ENCODE measurements at places on chromosomes 7 and 10.

DNA sequence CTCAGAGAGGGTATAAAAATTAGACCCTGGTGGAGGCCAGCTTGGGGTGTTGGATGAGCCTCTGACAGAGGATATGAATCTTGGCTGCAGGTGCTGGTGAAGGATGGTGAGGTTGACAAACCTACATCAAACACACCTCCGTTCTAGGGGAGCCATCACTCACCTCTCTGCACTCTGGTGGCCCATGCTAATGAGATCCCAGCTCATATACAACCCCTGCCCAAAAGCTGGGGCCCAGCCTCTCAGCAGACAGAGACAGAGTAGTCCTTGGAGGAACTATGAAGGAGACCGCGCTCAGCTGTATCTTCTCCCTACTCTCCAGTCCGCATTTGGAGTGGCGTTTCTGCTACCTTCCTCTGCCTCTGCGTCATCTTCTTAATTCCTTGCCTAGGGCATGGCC lies 83.1 kb upstream of the SORCS3 start:
- no peak for DNase-seq

- DNase-seq, result no peak
These were observed 95.9 kb upstream of the CCDC71L start for GRCh38 chr7:106756884-106757283.

DNA sequence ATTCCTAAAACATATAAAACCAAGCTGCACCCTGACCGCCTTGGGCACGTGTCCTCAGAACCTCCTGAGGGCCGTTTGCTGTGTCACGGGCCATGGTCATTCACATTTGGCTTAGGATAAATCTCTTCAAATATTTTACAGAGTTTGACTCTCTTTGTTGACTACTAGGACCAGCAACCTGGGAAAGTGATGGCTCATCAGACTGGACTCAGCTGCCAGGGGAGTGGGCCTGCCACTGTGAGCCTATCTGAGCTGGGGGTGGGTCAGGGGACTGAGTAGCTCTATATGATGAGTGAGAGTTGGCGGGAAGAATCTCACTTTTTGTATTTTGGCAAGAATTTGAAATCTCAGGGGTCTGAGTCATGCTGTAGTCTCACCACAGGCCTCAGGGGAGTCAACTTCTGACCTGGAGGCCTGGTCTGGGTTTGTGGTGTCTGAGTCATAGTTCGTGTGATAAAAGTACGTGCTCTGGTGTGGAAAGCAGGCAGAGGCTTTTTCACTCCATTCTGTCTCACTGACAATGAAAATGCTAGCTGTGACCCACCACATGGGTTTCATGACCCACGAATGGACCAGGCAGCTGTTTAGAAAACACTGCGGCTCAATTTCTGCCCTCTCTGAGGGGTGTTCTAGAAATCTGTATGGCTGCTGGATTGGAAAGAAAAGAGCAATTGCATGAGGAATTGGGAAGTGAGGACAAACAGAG lies 4.2 kb upstream of the UPP1 start:
- peak; percentile 87 for DNase-seq

- DNase-seq, result peak; percentile 74
These were observed 29.0 kb downstream of the GSTO2 start for GRCh38 chr10:104297697-104298660.

DNA sequence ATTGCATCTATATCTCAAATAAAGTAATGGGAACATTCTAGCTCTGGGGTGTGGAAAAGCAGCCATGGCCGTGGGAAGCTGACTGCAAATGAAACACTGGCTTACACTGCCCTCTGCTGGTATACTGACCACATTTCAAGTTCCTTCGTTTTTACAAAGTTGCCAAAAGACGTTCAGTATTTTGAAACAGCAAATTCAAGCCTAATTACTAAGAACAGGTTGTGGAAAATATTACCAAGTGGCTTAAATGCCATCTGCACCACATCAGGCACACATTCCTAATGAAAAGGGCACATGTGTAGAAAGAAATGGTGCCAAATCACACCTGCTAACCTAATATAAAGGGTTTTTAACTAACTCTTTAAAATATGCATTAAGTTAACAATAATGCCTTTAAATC lies 83.9 kb downstream of the JAZF1 start:
- DNase-seq, result peak; percentile 73

DNA sequence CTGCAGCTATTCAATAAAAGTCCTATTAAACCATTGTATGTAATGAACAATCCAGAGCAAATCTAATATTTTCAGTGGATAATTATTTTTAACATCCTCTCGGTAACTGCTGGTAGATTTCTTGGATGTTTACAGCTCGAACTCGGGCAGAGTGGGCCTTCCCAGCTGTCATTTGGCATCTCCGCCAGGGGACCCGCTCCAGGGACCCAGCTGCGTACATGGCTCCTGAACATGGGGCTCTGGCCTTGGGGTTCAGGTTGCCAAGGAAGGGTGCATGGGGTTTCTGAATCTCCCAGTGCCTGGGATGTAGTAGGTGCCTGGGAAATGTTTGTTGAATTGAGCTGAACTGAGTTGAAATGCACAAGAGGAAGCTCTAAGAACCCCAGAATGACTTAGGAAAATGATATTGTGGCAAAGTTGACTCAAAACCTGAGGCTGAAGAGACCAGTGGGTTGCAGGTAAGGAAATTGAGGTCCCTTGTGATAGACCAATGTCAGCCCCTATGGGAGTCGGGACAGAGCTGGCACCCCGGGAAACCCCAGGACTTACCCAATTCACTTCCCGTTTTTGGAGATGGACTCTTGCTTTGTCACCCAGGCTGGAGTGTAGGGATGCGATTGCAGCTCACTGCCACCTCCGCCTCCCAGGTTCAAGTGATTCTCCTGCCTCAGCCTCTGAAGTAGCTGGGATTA lies 228.4 kb downstream of the CUX1 start:
- DNase-seq, result no peak

DNA sequence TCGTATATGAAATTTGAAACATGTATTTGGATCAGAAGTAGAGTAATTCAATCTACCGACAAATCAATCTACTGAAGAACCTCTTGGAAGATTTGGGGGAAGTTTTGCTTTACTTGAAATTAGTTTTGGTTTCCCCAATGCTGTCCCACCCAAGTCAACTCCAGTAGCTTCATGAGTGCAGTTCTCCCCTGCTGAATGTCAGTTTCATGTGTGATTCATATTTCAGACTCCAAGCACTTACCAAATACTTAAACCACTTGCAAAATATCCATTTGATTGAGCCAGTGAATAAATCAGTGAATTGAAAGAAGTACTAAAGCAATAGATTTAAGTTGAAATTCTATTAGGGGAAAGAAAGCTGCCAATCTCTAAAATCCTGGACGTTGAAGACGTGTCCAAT lies 9.3 kb downstream of the CALML5 start:
- no peak for DNase-seq

DNA sequence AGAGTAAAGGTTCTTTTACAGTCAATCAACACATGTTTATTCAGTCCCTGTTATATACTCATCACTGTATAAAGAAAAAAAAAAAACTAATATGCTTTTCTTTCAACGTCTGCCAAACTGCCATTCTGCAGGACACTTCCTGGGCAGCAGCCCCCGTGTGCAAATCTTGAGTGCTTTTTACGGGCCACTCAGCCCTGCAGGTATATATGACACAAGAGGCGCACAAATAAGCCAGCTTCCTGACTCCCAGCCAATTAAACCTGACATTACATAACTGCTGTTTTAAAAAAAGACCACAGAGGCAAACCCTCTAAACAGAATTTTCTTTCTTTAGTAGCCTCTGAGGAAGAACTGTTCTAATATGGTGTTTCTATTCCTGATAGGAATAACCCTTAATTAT lies 263.0 kb upstream of the NEBL start:
- DNase-seq, result no peak

GRCh38 chr10:34444223-34445183 lies 370.6 kb downstream of the PARD3 start:
- no peak for DNase-seq

- no peak for DNase-seq
These were observed 494 bp downstream of the VSIR start for GRCh38 chr10:71772832-71773220.

DNA sequence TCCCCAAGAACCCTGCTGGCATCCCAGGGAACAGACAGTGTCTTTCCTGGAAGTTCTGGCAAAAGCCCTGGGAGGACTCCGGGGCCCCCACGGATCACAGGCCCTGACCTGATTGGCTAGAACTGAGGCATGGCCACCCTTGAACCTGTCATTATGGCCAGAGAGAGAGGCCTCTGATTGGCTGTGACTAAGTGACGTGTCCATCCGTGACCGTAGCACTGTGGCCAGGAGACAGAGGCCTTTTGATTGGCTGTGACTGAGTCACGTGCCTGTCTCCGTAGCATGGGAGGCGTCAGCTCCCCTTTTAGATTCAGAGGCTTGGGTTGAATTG lies 163.8 kb downstream of the RGS10 start:
- no peak for DNase-seq

- DNase-seq, result peak; percentile 52
These were observed 15.9 kb downstream of the VIPR2 start for GRCh38 chr7:159128767-159129166.

GRCh38 chr7:138797715-138798320 lies at the start of the genes ATP6V0A4 and TMEM213:
Gene ATP6V0A4, minus strand, starts transcription at chr7:138798196. Its CDS starts 26,949 bp downstream, at chr7:138771247.
Gene TMEM213, plus strand, starts transcription at chr7:138797994. Its CDS starts 111 bp downstream, at chr7:138798105.
- no peak for DNase-seq

DNA sequence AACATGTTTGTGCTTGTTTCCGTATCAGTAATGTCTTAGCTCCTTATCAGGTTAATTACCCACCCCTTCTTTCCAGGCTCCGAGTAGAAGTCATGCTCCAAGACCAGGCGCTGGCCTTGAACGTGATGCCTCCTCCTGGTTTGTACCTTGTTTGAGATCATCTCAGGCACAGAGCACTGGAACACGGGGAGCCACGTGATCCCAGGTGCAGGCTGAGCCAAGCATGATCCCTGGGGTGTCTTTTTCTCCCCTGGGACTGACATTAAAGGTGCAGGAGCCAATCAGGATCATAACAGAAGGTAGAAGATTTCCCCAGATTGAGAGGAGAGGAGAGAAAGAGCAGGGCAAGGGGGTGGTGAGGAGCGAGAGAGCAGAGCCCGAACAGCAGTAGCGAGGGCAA lies 626.1 kb upstream of the GALNT17 start:
- DNase-seq, result no peak

GRCh38 chr10:90274721-90275468 lies 573.5 kb downstream of the KIF20B start:
- DNase-seq, result no peak

- DNase-seq, result no peak
These were observed 26.7 kb upstream of the SLF2 start for GRCh38 chr10:100886091-100886490.

GRCh38 chr7:22138106-22138505 lies 192.4 kb upstream of the CDCA7L start:
- DNase-seq, result no peak

DNA sequence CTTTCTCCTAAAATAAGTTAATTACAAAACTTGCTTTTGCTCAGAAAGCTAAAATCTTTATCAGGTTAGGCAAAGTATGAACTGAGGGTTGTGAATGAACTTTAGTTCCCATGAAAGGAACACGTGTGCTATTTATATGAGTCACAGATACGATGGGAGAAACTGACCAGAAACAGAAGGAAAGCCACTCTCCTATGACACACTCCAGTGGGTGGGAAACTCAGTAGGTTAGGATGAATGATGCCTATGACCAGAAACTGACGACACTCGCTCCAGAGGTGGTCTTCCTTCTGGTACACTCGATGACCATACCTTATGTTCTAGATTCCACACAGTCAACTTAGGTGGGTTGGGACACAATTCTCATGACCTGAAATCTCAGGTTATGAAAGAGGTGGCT lies 215.7 kb upstream of the INHBA start:
- DNase-seq, result no peak

GRCh38 chr10:93198401-93199131 lies 124.9 kb downstream of the CYP26A1 start:
- no peak for DNase-seq

- DNase-seq, result no peak
These were observed 53.1 kb upstream of the COL13A1 start for GRCh38 chr10:69748621-69749020.

GRCh38 chr7:134669845-134670373 lies 23.3 kb downstream of the BPGM start:
- DNase-seq, result peak; percentile 90

DNA sequence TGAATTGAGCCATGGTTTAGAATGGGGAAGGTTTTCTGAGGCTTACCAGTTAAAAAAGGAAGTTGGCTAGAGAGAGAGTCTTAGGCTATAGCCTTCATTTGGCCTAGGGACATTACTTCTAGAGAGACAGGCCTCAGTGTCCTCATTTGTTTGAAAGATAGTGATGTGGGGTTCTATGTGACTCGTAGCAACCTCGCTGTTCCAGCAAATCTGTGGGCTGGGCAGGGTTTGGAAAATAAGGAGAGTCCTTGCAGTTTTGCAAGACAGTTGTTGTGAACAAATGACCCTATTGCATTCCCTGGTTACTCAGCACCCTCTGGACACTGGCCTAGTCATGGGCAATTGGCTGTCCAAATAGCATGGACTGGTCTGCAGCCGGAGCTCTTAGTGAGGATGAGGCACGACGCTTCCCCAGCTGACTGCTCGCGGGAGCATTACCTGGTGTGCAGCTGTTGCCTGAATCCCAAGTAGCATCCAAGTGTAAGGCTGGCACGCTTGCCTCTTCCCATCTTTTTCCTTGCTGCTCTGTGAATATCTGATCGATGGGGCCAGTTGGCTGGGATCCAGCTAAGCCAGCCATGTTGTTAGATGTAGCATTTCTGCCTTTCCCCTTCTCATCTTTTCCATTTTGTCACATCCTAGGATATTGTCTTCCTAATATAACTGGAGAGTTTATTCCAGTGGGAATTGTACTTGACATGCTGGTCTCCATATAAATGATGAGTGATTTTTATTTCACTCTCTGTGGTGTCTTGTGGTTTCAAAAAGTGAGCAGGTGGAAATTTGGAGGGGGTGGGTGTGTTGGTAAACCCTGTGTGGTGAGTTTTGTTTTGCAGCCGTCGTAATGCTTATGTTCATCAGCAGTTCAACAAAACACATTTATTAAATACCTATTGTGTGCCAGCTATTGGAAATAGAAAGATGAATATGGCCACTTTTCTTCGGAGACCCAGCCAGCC lies 99.8 kb downstream of the SND1 start:
- no peak for DNase-seq

- no peak for DNase-seq
These were observed 26.3 kb downstream of the GUSB start for GRCh38 chr7:65955718-65956117.

DNA sequence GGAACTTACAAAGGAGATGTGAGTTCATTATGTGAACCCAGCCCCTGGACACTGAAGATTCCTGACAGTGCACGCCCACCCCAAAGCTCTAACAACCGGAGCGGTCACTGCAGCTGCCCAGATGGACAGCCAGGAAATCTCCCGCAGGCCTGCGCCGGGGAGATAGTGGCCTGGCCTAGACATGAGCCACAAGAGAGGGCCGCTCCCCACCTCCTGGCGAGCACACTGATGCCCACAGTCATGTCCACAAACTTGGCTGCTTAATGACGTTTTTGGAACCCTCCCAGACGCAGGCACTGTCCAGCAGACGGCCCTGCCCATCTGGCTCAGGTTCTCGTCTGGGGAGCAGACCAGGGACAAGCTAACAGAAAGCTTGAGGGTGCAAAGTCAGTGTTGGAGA lies 34.2 kb downstream of the TCERG1L start:
- DNase-seq, result no peak

DNA sequence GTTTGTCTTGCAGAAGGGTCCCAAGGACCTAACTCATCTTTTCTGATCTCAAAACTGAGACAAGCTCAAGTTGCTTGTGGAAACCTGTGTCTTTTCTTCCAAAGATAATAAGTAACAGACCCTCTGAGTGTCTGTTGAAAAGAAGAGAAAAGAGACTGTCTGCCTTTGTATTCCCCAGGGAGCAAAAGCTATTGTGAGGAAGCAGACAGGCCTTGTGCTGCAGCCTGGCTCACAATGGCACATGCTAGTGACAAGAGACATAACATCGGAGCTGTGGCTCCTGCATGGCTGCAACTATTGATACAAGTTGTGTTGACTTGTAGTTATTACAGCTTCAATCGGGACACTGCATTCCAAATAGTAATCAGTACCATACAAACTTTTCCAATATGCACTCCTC lies 202.9 kb downstream of the DKK1 start:
- DNase-seq, result no peak
